ENCODE measurements at places on chromosomes 3 and 15.

GRCh38 chr3:38707730-38708129 lies 58.2 kb upstream of the SCN5A start:
- no peak for DNase-seq

GRCh38 chr3:53774414-53774813 lies 71.8 kb downstream of the CHDH start:
- no peak for DNase-seq

DNA sequence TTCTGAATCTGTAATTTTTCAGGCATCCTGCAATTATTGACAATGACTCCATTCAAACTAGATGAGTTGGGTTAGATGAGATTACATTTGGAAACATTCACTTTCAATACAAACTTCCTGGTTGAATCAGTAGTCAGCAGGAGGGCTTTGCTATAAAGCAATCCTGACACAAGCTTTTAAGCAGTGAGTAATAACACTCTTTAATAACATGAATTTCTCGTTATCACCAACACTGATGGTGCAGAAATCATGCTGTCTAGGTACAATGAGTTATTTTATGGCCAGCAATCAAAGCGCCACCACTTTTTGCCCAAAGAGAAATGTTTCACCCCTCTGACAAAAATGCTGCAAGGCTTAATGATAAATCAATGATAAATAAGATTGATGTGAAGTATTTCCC lies 474.8 kb upstream of the CNTN4 start:
- DNase-seq: no peak

GRCh38 chr3:144187531-144188210 lies 216.0 kb downstream of the DIPK2A start:
- DNase-seq: no peak

GRCh38 chr3:179608931-179609720 lies 4.5 kb downstream of the NDUFB5 start:
- DNase-seq: no peak

DNA sequence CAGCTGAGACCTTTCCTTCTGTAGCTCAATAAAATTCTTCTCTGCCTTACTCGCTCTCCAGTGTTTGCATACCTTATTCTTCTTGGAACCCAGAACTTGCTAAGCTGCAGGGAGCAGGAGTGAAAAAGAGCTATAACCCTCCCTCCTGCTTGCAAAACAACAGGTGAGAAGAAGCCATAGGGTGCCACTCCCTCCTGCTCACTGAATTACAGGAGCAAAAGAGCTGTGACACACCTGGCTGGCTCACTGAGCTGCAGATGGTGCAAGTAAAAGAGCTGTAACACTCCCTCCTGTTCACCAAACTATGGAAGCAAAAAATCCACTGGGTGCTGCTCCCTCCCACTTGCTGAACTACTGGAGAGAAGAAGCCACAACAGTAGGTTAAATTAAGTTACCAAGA lies 44.2 kb upstream of the C2CD4B start:
- no peak for DNase-seq

GRCh38 chr15:78931439-78932257 lies 13.2 kb downstream of the CTSH start:
- DNase-seq: no peak

GRCh38 chr3:133461291-133461690 lies 61.4 kb downstream of the BFSP2 start:
- DNase-seq: no peak

GRCh38 chr3:81544385-81544784 lies 217.1 kb downstream of the GBE1 start:
- no peak for DNase-seq

- no peak for DNase-seq
Measured at GRCh38 chr3:78221796-78222195, 1181.9 kb downstream of the ROBO2 start.

DNA sequence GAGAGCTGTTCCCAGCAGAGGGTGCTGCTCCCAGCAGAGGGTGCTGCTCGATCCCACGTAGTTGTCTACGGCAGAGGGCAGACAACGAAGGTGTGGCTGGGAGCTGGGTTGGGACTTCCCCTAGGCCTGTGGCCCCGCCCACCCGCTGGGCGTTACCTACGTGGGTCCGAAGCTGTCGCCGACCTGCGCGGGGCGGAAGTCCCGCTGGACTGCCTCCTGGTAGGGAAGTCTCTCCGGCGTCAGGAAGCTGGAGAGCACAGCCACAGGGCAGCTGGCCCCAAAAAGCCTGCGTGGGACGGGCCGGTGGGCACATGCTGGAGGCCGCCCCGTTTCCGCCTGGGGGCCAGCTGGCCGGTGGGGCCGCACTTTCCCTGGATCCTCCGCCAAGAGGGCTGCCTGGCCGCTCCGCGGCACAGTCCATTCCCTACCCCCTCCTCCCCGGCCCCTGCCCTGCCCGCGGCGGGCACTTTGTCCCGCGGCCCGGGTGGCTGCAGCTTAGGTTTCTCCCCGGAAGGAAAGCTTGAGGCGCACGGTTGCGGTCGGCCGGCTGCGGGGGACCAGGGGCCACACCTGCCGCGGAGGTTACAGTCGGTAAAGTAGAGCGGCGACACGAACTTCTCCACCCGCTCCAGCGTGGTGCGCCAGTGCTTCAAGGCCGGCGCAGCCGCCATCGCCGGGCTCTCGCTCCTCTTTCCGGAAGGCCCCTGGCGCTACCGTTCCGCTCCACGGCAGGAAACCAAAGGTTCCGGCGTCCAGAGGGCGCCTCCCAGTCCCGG lies at the start of gene MAN2C1:
Gene MAN2C1 (minus strand): TSS at position 695 of the 776 bp plus-strand sequence. CDS start 24 bp downstream, at position 671.
- DNase-seq: peak; percentile 96

- no peak for DNase-seq
Measured at GRCh38 chr3:141526709-141527108, 39.9 kb downstream of the RASA2 start.

DNA sequence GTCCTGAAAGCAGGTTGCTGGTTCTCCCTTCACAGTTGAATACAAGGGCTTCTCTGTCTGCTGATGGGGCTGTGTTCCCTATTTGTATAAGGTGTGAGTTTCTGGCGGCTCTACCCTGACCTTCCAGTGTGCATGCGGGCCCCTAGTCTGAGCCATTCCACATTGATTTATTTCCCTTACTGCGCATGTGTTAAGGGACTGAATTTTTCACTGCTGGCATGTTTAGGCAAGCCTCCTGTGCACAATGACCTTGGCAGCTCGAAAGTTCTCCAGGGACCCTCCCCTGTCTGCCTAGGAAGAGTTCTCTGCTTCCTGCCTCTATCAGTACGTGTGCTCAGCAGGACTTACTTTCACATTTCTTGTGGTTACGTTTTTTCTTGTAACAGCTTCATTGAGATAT lies 11.4 kb downstream of the TRAK1 start:
- DNase-seq: no peak

GRCh38 chr3:147977001-147977400 lies 567.8 kb downstream of the ZIC1 start:
- DNase-seq: no peak

- no peak for DNase-seq
Measured at GRCh38 chr3:142065932-142066331, 83.4 kb downstream of the TFDP2 start.

GRCh38 chr3:18127859-18128681 lies 297.1 kb downstream of the SATB1 start:
- DNase-seq: no peak

DNA sequence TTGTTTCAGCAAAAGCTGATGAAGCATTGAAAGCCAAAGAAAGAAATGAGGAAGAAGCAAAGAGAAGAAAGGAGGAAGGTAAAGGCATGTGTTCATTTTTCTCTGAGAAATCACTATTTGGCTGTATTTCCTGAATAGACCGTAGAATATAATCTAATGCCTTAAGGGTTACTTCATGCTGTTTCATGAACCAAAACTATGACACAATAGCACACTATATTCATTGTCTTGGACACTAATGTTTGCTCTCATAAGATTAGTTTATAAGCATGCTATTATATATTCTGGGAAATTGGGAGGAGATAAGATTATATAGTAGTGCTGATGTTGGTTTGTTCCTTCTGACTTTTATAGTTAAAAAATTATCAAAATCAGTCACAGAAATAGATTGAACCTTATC lies 110.1 kb upstream of the MLF1 start:
- DNase-seq: no peak

- DNase-seq: no peak
Measured at GRCh38 chr3:97720417-97720816, 44.1 kb upstream of the ARL6 start.

- no peak for DNase-seq
Measured at GRCh38 chr3:99084826-99085225, 183.3 kb upstream of the DCBLD2 start.

DNA sequence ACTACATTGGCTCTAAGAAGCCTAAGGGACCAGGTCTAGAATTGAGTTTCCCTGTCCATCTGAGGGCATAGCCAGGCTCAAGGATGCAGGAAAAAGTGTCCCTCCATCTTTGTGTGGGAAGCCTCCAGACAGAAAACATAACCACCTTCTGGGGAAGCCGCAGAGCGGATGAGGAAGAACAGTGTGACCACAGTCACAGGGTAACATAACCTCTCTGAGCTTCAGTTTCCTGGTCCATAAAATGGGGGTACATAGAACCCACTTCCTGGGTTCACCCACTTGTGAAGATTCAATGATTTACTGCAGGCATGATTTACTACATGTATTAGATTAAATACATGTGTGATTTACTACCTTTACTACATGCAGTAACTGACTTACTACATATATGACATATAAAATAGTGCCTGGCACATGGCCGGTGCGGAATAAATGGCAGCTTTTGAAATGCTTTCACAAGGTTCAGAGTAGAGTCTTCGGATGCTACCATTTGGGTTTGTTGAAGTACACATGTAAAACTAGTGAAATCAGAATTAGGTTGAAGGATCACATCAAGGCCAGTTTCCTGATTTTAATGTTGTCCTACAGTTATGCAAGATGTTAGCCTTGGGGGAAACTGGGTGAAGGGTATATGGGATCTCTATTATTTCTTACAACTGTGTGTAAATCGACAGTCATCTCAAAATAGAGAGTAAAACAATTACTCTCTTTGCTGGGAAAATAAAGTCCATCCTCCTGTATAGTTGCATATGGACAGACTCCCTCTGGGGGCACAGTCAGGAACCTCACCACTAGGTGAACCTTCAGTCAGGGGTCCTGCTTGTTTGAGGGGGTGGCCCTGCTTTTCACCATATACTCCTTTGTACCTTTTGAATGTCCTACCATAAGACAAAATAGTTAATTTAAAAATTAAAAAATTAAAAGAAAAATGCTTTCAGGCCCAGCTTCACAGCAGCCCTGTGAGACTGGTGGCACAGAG lies 86.0 kb downstream of the SEMA5B start:
- no peak for DNase-seq

DNA sequence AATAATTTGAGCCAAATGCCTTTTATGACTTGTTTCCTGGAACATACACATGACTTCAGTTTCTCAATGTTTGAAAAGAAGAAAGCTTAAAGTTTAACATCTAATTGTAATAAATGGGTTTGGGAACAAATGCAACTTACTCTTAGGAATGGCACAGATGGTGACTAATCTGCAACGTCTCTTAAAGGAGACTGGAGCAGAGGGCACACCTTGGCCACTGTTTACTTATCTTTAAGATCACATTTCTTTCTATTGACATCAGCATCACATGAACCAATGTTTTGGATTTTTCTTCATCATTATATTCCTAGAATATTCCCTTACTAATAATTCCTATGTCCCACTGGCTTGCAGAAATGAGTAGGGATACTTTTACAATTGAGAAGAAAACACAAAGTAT lies 229.5 kb downstream of the CHL1 start:
- no peak for DNase-seq

DNA sequence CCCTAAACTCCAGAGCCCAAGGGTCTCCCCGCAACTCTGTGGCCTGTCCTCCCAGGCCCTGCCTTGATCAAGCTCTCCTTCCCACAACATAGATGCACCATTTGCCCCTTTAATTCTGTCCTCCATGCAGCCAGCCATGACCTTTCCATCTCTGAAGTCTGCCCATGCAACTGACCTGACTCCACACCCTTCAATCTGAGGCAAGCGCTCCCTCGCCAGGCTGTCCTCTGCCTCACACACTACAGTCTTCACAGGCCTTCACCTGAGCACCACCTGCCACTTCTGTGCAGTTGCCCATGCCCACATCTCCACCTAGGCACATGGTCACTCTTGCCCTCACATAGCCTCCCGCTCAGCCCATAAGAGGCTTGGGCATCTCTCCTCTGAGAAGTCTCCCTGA lies 244.0 kb downstream of the OCA2 start:
- no peak for DNase-seq

DNA sequence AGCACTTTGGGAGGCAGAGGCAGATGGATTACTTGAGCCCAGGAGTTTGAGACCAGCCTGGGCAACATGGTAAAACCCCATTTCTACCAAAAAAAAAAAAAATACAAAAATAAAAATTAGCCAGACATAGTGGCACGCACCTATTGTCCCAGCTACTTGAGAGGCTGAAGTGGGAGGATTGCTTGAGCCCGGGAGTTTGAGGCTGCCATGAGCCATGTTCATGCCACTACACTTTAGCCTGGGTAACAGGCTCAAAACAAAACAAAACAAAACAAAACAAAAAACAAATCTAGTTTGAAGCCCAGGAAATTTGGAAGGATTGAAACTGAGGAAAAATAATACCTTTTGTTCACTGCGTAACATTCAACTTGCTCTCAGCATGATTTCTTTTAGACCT lies 16.6 kb downstream of the TMOD3 start:
- no peak for DNase-seq

- DNase-seq: no peak
Measured at GRCh38 chr15:80915472-80915871, 74.1 kb downstream of the MESD start.

DNA sequence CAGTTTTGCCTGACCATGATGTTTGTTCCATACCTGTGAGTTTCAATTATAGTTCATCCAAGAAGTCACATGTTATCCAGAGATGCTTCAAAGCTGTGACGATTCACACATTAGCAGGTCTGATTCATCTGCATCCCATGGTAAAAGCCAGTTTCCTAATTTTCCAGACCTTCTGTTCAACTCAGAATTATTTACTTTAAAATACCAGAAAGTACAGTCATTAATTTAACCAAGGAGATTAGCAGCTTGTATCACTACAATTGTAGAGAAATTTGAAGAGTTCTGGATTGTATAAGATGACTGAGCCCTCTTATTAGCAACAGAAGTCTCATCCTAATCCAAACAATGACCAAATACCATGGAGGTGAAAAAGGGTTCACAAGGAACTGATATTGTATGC lies 76.1 kb upstream of the THBS1 start:
- DNase-seq: no peak

DNA sequence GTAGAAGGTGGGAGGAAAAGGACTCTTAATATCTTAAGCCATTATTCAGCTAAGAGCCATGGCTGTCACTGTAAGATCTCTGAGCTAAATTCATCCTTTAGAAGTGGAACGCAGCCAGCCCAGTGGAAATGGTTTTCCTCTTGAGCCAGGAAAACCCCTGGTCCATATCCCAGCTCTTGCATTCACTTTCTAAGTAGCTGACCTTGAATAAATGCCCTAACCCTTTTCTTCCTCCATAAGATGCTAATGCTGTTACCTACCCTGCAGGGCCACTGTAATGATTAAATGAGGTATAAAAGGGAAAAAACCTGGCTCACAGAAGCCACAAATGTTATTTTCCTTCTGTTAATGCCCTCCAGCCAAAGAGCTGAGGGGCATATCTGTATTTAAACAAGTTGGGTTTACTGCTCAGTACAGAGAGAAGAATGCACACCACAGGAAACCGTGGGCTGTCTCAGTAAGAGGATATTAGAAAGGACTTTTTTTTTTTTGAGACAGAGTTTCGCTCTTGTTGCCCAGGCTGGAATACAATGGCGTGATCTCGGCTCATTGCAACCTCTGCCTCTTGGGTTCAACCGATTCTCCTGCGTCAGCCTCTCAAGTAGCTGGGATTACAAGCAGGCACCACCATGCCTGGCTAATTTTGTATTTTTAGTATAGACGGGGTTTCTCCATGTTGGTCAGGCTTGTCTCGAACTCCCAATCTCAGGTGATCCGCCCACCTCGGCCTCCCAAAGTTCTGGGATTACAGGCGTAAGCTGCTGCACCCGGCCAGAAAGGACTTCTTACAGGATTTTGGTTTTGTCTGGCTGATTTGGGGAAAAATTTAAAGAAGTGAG lies 6.8 kb downstream of the UBL7 start:
- no peak for DNase-seq

All from sciatic nerve (tissue), 2 donors.